SJCRH30 (cell line): ENCODE measurements at places on chromosomes 12 and 14. TPM values are rescaled to one million over a fixed set of nuclear protein-coding genes. Genes with fewer than 3 reads are reported as not detected.

The FITM1 gene
- 137 and 161 TPM in 2 replicates for total RNA-seq

GRCh38 chr12:48454667-48455066 is 17.7 kb upstream of the ANP32D start:
- DNase-seq: no peak
- H3K36me3 ChIP-seq: no peaks in the 10 kb centered on the region
- no peak overlapping the region for H3K27ac ChIP-seq
- no peak overlapping the region for H3K4me3 ChIP-seq

DNA sequence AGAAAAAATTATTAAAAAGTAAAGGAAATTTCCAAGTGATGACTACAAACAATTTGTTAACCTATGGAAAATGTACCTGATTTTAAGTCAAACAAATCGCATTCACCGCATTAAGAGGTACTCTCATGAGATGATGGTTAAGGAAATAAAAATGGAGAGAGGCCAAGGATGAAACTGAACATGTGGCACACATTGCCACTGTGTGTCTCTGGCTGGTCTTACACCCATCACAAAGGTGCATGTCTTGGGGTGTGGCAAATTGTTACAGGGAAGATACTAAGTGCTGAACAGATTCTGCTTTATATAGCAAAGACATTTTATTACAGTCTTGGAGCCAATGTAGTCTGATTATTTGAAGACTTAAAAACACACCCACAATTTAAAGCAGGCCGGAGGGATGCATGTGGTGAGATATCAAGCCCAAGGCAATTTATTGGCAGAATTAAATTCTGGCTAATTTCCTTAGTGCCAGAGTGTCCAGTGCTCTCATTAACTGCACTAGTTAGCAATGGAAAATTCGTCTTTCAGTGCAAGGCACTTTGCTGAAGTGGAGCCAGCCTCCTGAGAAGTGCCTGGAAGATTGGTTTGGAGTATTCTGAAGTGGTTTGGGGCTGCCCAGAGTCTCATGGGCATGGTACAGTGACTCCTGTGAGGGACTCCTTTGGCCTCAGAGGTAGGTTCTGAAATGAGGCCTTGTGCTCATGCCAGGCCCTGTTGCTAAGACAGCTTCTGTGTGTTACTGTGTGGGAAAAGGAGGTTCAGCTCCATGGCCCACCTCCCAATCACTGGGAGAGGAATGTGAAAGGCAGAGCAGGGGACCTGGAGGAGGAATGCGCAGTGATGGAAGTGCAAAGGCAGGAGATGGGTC is 166.9 kb downstream of the BRMS1L start:
- peaks cover 7% of the 10 kb centered on the region; the same call in 1 of the 2 replicates for H3K27me3 ChIP-seq
- no peaks in the 10 kb centered on the region for H3K4me1 ChIP-seq
- no peak overlapping the region for H3K4me3 ChIP-seq
- H3K27ac ChIP-seq: no peak overlapping the region

The SLC4A8 gene
- under 0.01 and 0.08 TPM in 2 replicates for total RNA-seq
